Stimulated activated CD8-positive, alpha-beta memory T cell treated with anti-CD3 and anti-CD28 coated beads, Interleukin-4, amount 100 ng/mL, for 4 hours (primary cell): ENCODE measurements at places on chromosomes 1 and 21.
A peak's percentile ranks its signal among the peaks of the same experiment; 100 is the strongest.

DNA sequence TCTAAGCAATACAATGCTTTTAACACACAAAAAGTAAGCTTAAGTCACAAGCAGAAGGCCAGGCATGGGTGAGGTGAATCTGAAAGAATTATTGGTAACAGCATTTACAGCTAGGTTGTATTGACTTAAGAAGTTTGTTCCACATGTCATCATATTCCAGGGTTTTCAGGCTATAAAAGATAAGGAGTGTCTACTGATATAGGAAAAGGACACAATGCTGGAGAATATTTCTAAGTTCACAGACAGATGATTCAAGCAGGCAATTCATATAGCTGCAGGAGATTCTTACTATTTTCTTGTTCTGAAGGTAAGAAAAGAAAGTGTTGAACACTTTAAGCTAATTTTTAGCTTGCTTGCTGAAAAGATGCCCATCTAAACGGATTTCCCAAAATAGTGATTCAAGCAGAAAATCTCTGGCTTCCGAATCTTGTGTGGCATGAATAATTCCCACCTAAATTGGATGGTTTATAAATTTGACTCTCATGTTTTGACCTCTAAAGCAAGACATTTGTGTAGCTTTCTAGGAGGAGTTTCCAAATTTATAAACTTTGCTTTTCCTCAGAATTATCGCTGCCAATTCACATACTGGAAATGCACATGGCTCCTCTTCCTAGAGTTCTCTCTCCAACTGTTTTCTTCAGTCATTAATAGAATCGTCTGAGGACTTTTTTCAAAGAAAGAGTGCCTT lies 95.6 kb upstream of the LBR start:
- DNase-seq, result no peak

- no peak for DNase-seq
Measured at GRCh38 chr1:85406887-85407533, 57.9 kb downstream of the DDAH1 start.

GRCh38 chr1:221439747-221440501 lies 302.0 kb downstream of the DUSP10 start:
- peak; percentile 5 for DNase-seq

- no peak for DNase-seq
Measured at GRCh38 chr21:27812279-27812678, 845.4 kb upstream of the ADAMTS5 start.

GRCh38 chr1:87115317-87115890 lies 201.0 kb downstream of the HS2ST1 start:
- DNase-seq, result no peak

- DNase-seq, result no peak
Measured at GRCh38 chr1:6243993-6244392, at the start of gene HES3. TSS of gene HES3 (plus strand) at chr1:6244179. CDS start at chr1:6244366, 187 bp downstream.

- DNase-seq, result no peak
Measured at GRCh38 chr1:245682638-245683628, 528.1 kb downstream of the KIF26B start.

DNA sequence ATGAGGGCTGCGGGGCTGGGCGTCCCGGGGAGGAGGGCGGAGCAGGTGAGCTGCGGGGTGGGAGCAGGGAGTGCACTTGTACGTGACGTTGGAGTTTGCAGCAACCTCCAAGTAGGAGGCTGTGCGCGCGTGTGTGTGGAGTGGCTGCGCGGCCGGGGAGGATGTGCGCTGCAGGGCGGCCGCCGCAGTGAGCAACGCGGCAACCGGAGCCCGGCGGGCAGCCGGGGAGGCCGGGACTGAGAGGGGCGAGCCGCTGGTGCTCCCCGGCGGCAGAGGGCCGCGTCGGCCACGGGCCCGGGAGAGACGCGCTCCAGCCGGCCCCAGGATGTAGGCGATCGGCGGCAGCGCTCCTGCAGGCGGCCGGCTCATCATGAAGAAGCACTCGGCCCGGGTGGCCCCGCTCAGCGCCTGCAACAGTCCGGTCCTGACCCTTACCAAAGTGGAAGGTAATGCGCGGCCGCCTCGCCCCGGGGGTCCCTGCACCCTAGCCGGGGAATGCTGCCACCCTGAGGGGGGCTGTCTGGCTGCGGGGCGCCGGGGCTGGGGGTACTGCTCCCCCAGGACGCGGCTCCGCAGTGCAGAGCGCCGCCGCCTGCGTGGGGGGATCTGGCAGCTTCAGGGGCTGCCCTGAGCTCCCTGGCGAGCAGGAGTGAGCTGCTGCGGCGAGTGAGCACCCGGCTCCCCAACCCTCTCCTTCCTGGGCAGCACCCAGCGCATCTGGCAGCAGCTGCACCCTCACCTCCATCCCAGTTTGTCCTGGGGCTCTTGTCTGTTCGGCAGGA lies 158.9 kb upstream of the COA6 start:
- no peak for DNase-seq

DNA sequence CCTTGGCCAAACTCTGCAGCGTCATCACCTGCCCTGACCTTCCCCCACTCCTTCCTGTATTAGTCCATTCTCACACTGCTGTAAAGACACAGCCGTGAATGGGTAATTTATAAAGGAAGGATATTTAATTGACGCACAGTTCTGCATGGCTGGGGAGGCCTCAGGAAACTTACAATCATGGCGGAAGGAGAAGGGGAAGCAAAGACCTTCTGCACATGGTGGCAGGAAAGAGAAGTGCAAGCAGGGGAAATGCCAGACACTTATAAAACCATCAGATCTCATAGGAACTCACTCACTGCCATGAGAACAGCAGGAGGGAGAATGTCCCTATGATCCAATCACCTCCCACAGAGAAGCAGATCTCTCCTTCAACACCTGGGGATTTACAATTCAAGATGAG lies 408.5 kb downstream of the PTPRU start:
- DNase-seq, result no peak

- DNase-seq, result no peak
Measured at GRCh38 chr1:238608144-238608543, 717.4 kb upstream of the ZP4 start.

DNA sequence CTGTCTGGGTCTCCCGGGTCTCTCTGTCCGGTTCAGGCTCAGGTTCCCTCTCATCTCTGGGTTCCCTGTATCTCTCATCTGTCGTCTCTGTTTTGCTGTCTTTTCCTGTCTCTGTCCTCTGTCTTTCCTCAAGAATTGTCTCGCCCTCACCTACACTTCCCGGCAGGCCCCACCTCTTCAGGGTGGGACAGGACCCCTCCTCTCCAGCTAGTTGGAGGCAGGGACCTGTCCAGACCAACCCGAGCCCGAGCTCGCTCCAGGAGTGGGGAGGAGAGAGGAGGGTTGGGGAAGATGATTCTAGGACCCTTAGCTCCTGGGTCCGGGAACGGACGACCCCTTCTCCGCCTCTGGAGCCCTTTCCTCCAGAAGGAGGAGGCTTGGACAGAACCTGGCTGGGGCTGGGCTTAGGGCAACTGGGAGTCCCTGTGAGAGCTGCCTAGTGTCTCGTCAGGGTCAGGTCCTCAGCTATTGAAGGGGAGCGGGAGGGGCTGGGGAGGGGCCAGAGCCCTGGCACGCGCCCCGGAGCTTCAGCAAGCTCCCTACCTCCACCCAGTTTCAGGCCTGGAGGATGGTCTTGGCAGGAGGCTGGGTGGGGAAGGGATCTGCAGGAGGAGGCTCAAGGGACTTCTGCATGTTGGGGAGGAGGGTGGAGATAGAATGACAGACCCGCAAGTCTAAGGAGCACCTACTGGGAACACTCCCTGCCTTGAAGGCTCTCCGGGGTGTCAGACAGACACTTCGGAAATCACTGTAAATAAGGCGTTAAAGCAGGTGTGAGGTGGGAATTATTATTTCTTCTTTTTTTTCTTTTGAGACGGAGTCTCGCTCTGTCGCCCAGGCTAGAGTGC lies 26.3 kb upstream of the EPB41 start:
- DNase-seq, result no peak

DNA sequence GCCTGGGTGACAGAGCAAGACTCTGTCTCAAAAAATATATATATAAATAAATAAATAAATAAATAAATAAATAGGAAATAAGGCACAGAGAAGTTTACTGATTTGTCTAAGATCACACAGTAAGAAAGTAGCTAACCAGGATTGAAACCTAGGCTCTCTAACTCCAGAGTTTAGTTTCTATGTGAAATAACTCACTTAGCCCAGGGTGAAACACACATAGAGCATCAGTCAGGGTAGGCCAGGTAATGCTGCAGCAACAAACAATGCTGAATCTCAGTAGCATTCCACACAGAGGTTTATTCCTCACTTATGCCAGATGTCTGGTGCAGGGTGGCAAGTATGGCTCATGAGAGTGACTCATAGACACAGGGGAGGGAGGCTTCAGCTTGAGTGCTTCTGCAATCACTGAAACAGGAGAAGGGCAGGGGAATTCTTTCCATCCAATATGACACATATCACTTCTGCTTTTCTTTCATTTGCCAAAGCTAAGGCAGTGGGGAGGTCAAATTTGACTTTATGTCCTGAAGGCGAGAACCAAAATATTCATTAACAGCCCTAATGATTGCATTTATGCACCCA lies 37.1 kb upstream of the KANK4 start:
- no peak for DNase-seq

DNA sequence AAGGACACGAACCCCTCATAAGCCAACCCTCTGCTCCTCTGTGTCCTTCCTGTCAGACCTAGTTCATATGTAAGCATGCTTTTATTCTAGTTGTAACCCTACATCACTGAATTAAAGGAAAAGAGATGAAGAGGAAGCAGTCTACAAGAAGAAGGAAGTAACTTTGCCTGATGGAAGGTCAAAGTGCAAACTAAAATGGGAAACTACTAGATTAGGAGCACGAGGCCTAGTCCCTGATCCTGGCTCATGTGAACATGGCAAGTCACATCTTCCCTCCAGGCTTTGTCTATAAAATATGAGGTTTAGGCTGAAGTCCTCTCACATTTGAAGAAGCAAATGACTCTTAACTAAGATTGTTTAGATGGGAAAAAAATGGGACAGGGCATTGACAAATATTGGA lies 13.2 kb downstream of the ZMYND12 start:
- DNase-seq, result no peak

DNA sequence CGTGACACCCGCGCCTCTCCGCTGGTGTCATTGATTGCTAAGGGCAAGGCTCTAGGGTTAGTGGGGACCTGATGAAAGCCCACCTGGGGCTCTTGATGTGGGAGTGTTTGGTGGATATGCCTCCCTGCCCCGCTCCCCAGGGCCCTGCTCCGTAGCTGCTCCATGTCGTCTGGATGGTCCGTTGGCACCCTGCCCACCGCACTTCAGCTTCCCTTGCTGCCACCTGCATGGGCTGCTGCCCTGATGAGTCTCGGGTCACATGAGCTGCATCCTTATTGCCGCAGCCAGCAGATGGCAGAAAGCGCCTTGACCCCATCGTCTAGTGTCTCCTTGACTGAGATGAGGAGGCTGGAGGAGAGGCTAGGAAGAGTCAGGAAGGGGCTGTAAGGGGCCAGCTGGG lies 439.4 kb downstream of the CAMTA1 start:
- no peak for DNase-seq

DNA sequence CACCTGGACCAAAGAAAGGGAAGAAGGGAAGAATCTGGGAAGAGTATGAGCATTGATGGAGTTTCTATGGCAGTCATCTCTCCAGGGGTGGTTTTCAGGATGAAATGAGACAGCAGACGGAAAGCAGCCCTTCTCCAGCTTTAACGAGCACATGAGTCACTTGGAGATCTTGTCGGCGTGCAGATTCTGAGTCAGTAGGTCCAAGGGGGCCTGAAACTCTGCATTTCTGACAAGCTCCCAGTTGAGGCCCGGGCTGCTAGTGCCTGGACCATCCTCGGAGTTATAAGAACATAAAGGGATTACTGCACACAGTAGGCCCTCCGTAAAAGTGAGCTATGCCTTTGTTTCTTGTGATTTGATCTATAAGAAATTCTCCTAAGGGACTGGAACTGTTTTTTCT lies 17.6 kb downstream of the HSPG2 start:
- DNase-seq, result no peak
